ENCODE measurements at places on chromosomes 3 and 15.

DNA sequence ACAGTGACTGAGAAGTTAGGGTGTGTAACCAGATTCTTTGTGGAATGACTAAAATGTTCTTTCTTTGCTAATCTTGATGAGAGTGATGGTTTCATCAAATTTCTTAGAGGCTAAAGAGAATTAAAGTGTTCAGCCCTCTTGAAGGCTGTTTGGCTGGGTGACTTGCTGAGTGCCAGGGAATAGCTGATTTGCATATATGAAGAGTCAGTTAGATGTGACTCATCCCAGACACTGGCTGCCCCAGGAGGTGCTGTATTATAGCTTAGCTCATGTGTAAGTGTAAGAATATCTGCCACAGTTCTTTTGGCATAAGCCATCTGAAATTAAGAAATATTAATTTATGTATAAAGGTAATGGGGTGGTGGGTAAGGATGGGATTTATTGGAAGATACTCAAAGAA, 535.1 kb downstream of the NLGN1 start:
- no peak for DNase-seq

- DNase-seq: no peak
Measured at GRCh38 chr3:3772920-3773319, 26.3 kb upstream of the LRRN1 start.

GRCh38 chr15:62509395-62509958, 344.4 kb upstream of the C2CD4B start:
- no peak for DNase-seq

- no peak for DNase-seq
Measured at GRCh38 chr3:64958199-64958843, 270.5 kb upstream of the ADAMTS9 start.

DNA sequence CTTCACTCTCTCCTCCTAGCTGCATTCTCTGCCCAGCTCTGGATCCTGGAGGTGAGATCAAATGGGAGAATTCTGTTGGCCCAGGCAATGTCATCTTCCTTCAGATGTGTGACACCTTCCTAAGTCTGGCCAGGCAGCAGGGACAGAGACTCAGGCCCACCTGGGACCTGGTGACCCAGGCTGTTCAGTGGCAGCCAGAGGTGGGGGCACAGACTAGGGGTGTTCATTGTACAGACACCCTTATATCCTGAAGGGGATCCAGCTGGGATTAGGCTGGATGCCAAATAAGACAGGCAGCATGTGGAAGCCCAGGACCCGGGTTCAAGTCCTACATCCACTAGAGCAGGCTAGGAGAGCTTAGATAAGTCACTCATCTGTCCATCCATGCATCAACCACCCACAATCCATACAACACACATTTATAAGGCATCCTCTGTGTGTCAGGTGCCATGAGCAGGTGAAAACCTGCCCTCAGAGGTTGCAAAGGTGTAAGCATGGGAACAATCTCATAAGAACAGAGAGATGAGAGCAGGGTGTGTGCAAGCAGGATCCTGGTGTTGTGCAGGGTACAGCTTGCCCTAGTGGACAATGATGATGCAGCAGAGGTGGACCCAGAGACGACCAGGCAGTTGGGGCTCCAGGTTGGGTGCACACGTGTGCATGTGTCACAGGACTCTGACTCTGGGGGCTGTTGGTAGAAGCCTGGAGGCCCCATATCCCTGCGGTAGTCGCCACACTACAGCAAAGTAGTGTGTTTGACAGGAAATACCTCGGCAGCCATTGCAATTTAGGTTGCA, 18.3 kb upstream of the RPL29 start:
- no peak for DNase-seq

DNA sequence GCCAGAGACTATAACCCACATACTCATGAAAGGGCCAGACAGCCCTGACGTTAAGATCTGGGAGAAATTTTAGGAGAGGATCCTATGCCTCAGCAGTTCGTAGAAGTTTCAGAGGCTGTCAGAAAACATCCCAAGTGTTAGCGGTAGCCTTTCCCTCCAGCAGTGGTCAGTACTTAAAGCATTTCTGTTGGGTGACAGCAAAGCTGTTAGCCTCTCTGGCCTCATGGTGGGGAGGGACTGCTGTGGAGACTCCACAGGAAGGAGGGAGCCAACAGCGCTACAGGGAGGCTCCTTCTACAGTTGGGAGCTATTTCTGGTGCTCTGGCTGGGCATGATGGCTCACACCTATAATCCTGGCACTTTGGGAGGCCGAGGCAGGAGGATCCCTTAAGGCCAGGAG, 27.4 kb downstream of the IDH2 start:
- no peak for DNase-seq

DNA sequence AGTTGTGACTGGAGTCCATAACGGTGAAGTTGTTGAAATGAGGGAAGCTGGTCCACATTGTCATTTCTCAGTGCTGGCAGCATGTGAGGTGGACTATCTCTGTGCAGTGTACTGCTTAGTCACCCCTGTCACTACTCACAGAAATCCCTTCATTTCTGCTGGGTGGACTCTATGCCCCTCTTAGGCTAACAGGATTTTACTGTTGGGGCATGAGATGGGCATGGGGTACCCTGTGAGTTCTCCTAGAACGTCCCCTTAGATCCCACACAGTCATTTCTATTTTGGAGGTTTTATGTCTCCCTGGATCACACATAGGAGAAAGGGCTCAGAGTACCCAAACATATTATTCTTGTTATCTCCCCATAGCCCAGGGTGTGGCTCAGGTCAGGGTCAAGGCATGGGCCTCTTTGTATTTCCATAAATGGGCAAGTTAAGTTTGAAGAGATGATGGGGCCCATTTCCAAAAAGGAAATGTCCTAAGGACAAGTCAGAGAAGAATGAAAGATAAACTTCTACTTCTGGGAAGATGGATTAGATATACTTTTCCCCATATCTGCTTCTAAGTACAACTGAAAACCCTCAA, 15.2 kb downstream of the P2RY1 start:
- no peak for DNase-seq

- no peak for DNase-seq
Measured at GRCh38 chr3:69558912-69559311, 173.0 kb upstream of the FRMD4B start.

DNA sequence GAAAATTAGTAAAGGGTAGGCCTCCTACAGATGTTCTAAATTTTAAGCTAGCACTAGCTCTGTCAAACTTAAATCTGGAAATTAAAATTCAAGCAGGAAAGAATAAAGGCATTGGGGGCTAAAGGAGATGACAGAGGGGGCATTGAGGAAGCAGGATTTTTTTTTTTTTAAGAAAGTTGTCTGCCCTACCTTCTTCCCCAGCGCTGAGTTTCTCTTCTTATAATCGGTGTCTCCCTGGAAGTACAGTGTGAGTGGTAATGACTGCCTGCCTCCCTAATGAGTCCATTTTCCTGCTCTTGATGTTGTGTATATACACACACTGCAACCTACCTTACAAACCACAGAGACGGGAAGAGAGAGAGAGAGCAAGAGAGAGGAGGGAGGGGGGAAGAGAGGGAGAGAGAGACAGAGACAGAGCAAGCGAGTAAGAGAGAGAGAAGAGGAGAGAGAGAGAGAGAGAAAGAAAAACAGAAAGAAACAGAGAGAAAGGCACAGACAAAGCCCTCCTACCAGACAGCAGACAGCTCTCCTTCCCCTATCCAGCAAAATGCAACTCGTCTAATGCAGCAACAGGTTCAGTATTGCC, 47.0 kb downstream of the ZBTB20 start:
- no peak for DNase-seq

GRCh38 chr3:188950832-188951489, 220.8 kb upstream of the TPRG1 start:
- peak; percentile 20 for DNase-seq

- DNase-seq: no peak
Measured at GRCh38 chr3:194109192-194109863, 26.6 kb upstream of the HES1 start.

DNA sequence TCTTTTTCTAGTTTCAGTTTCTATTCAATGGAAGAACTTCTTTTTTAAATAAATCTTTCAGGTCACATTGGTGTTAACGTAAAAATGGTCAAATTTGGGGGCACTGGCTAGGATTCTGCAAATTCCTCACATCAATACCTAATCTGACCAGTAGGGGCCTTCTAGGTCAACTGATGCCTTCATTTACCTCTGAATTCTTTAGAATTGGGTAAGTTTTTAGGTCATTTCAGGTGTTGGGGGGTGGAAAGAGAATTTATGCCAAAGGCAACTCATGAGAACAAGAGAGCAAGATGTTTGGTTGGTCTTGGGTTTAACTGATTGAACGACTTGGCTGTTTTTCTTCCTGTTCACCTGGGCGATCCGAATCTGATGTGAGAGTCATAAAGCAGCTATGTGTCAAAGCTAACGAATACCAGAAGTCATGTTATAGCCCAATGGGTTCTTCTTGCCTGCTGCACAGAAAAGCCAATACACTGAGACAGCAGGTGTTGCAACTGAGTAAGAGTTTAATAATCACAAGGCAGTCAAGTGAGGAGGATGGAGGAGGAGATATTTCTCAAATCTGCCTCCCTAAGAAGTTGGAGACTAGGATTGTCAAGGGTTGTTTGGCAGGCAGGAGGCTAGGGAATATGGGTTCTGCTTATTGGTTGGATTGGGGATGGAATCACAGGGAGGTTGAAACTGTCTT, 15.3 kb downstream of the LRRC49 start:
- no peak for DNase-seq

DNA sequence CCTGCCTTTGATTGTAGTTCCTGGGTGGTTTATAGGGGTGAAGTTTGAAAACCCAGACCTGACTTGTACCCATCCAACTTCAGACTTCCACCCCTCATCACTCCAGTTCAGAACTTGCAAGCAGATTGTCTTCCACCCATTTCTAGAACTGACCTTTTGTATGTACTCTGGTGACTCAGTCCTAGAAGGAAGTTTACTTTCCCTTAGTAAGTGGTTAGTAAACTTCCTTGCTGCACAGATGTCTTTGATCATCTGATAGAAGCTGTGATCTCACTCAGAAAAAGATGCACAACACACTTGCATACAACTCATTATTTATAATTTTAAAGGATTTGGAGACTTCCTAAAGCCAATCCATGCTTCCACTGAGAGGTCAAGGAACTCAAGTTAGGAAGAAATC, 368.0 kb downstream of the MFSD1 start:
- DNase-seq: no peak
